GM12865 (cell line): ENCODE measurements at places on chromosomes 2 and 18.

- DNase-seq = peak; percentile 3
These were observed 245.3 kb downstream of the STK39 start for GRCh38 chr2:168002021-168002553.

- DNase-seq = no peak
These were observed 33.6 kb upstream of the COLEC12 start for GRCh38 chr18:533995-534601.

DNA sequence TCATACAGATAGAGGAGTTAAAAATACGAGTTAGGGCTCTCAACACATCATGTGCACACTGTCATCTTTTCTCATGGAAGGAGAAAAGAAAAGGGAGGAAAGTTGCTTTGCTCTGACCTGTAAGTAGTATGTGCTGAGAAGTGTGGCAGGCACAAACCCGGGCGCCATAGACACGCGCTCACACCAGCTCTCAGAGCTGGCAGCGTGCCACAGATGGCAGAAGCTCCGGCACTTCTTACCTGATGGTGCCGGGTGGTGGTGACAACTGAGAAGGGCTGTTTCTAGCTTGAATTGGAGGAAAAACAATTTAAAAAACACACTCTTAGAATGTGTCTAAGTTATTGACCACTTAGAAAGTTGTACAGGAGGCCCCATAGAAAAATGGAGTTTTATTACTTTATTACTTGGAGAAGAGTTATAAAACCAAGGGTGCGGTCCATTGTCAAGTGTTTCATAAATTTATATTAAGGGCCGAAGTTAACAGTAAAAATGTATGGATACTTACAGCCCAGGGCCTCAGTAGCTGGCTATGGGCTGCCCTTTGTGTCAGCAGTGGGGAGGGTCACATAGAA, 92.2 kb downstream of the DPP4 start:
- DNase-seq = no peak

DNA sequence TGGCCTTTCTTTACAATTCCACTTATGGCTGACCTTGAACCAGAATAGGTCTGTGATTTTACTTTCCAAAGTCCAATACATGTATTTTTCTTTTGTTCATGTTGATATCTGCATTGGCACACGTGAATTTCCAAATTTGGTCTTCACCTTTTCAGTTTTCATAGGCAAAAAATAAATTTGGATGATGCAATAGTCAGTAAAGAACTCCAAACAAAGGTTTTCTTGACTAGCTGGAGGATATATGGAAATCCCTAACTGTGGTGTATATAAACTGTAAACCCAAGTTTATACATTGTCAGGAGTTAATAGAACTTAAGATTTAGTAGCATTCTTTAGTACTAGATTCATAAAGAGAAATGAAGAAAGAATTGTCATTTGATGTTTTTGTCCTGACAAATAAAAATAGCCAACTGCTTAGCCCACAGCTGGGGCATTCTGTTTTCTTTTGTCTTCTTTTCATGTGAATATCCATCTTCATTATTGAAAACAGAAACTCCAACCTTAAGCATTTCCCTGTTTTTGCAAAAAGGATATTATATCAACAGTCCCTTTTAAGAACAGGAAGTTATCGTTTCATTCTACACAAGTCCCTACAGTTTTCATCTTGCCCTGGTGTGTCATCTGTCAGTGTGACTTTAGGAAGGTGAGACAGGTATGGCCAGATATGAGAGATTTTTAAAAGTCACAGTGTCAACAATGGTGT, 132.9 kb downstream of the BCL2 start:
- DNase-seq = no peak

DNA sequence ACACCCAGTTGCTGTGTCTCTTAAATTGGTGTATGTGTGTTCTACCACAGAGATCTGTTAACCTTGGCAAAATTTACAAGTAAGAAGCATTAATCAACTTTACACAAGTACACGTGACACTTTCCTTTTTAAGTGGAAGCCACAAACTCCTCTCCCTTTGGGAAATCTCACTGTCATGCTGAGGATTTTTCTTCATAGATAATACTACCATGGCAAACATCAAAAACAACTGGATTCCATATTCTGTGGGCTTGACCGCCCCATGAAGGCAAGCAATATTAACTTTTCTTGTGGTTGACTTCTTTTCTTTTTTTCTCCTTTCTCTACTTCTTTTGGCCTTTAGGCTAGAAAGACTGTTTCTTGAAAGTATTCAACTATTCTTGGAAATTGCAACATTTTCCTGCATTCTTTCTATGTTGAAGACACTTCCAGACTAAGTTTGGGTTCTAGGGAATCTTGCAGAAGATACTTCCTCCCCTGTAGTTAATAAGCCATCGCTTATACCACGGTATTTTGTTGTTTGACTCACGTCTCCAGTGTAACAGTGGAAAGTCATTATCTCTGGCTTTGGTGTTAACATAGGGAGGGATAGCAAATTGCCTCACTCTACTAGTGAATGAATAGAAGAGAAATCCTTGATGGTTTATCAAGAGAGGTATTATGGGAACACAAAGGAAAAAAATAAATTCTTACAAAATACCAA, 79.5 kb downstream of the SLC8A1 start:
- no peak for DNase-seq
